ENCODE measurements at places on chromosomes 12 and 14. TPM values are rescaled to one million over a fixed set of nuclear protein-coding genes. Genes with fewer than 3 reads are reported as not detected.

Gene CLEC9A
- not detected for total RNA-seq

Gene GPD1
- total RNA-seq: under 0.01 TPM

Gene UBR7
- total RNA-seq: 25.3 TPM

Gene ADAMTS20
- total RNA-seq: not detected

DNA sequence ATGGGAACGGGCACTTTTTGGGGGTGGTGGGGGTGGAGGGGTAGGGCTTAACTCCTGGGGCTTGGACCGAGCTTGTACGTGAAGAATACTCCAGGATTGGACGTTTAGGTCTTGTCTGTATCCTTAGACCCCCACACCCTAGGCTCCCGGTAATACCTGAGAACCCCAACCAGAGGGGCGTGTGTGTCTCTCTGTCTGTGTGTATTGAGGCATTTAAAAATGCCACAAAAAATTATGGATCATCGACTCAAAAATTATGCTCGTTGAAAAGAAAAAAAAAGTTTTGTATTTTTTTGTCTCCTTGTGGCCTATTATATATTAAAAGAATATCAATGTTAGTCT is 459 bp downstream of the PPFIBP1 start:
- DNase-seq: no peak

DNA sequence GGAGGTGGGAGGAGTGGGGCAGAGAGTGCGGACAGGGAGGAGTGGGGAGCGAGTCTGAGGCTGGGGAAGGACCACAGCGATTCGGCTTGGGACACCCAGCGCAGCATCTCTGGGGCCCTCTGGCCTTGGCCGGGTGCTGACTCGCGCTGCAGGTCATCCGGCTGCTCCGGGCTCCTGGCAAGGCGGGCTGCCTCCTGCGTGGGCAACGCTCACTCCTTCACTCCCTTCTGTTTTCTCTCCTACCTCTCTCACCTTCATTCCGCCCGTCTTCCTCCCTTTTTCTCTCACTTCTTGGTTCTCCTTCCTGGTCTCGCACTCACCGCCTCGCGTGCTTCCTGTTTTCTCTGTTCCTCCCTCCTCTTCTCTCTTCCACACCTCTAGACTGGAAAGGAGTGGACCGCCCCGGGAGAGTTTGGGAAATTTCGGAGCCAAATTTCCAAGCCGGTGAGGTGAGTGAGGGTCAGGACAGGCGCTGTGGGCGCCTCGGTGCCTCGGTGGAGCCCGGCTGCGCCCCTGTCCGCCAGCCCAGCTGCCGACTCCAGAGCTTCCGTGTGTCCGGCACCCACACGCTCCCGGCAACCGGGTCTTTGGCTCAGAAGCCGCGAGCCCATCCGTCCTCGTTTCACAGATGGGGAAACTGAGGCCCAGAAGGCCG is 86.7 kb downstream of the B4GALNT3 start:
- DNase-seq: peak; percentile 84

GRCh38 chr12:10031321-10031720 is 839 bp downstream of the CLEC9A start:
- no peak for DNase-seq

DNA sequence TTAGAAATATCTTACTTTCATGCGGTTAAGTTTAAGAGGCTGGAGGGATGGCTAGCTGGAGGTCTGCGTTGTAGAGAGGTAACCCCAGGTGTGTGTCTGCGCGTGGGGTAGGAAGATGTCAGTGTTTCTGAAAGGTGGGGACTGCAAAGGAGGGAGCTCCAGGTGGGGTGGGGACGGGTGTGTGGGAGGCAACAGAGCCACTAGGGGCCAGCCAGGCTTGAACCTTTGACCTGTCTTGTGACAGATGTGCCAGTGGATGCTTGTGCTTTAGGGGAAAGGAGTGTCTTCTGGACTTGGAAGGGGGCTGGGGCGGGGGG is 841 bp downstream of the GLI1 start:
- DNase-seq: no peak

DNA sequence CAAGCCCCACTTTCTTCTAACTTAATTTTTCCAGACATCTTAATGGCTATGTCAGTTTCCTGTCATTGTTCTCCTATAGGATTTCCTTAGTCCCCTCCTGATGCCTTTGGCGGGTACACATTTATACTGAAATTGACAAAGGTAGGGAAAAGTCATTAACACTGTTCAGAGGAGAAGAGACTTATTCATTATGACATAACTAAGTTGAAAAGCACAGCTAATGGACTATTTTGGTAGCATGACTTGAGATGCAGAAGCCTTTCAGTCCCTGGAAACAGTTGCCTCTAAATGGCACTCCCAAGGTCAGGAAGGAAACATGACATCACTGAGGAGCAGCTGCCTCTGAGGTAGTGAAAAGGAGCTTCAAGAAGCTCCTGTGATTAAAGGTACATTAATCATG is 317.5 kb upstream of the KITLG start:
- peak; percentile 39 for DNase-seq

Data from osteoblast (primary cell).